Inflammatory macrophage treated with lipopolysaccharide for 1 hour (primary cell): ENCODE measurements at places on chromosomes 1 and 21.
A peak's percentile ranks its signal among the peaks of the same experiment; 100 is the strongest.

- peak; percentile 62 for DNase-seq
These were observed 700.1 kb downstream of the KCNT2 start for GRCh38 chr1:195908121-195908520.

- DNase-seq, result no peak
These were observed 127.8 kb upstream of the NGF start for GRCh38 chr1:115465802-115466363.

- no peak for DNase-seq
These were observed 122.4 kb downstream of the MAST2 start for GRCh38 chr1:45925728-45926287.

GRCh38 chr1:22888320-22889075, 84.2 kb downstream of the LACTBL1 start:
- DNase-seq, result no peak

DNA sequence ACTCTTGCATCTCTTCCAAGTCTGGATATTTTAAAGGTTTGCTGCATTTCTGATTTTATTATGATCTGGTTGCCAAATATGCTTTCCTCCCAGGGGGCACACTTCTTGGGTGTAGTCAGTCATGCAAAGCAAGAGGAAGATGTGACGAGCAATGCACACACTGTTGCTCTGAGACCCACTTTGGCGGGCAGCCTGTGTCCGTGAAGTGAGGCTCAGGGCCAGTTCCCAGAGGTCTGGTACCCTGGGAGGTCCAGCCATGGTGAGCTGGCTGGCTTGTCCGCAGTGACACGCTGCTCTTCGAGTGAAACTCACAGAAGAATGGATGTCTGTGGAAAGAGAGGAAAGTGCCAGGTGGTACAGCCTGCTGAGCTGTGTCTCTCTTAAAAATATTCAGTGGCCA, 52.8 kb upstream of the EDN2 start:
- no peak for DNase-seq

DNA sequence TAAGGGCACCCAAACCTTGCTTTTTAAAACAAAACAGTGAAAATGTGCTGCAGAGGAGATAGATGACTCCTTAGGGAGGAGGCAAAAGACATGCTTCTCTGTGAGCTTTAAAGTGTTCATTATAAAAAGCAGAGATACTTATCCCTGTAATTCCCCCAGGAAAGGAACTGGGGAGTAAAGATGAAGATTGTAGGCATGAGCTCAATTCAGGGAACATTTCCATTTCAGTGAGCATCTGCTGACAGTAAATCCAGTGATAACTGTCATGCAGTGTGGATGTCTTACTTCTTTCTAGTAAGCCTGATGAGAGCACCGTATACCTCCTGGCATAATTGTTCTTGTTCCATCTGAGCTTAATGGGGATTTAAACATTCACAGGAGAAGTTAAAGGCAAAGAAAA, 1296.5 kb downstream of the MRPL39 start:
- no peak for DNase-seq

DNA sequence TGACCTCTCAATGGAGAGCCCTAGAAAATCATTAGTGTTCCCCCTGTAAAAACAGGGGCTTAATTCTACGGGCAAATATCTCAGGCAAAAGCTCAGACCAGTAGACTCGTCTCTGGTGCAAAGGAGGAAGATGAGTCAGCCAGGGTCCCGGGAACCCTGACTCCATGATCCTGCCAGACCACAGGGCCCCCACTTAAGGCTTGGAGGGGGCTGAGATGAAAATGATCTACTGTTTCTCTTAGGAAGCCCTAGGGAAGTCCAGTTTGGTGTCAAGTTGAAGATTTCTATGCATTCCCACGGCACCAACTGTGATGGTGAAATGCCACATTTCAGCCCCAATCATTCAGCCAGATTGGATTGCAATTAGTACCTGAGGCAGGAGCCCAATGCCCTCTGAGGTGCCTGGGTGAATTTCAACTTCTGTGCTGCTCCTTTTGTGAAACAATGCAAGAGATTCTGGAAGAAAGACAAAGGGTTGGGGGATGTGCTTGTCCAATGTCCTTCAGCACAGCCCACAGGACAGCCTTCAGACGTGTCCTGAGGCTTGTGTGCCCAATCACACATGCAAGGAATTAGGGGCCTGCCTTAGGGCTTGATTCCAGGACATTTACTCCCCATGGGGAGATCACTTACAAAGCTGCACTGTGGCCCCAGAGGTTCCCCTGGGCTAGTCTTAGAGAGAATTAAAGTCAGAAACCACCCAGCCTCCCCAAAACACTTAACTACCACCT, 18.1 kb downstream of the NAV1 start:
- no peak for DNase-seq

DNA sequence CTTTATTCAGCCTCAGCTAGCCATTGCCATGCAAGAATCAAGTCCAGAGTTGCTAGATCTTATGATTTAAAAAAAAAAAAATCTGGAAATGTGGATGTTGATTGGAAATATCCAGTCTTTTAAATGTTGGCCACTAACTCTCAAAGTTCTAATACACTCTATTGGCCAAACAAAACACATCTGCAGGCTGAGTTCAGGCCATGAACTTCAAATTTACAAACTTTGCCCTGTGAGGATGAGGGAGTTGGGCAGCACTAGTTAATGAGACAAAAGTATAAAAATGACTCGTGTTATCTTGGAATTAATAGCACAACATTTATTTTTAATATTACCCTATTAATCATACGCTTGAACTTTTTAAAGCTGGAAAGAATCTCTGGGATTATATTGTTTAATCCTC, 432.3 kb downstream of the PLPP3 start:
- no peak for DNase-seq

- no peak for DNase-seq
These were observed 23.9 kb downstream of the COL6A1 start for GRCh38 chr21:46005481-46005881.

GRCh38 chr21:14492931-14493330, 53.2 kb downstream of the SAMSN1 start:
- DNase-seq, result no peak

DNA sequence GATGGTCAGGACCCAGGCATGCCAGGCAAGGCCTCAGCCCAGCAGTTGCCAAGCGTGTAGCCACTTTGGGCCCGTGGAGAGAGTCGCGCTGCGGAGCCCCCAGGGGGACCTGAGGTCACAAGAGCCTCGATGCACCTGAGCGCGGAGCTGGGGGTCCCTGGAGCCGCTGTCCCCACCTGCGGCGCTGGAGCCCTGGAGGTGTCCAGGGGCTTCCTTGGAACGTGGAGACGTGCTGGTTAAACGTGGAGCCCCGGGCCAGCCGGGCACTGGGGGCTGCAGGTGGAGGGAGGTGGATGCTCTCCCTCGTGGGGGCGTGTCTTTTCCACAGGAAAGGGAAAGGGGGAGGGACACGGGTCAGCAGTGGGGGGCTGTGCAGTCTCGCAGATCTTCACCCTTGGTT, 3.1 kb downstream of the PLCH2 start:
- DNase-seq, result no peak

- DNase-seq, result no peak
These were observed 29.4 kb upstream of the PEX10 start for GRCh38 chr1:2441746-2442145.

- DNase-seq, result no peak
These were observed 11.5 kb upstream of the SLC2A7 start for GRCh38 chr1:9037476-9038337.
